Germinal center (tissue), 1 donor: ENCODE measurements at places on chromosomes 3 and 15.

GRCh38 chr15:85407421-85408269 lies 27.2 kb downstream of the AKAP13 start:
- DNase-seq, result peak; percentile 23

- no peak for DNase-seq
These were observed 3.8 kb downstream of the DCBLD2 start for GRCh38 chr3:98897701-98898100.

GRCh38 chr3:161551697-161552096 lies 55.1 kb downstream of the OTOL1 start:
- DNase-seq, result no peak

GRCh38 chr3:78519281-78519680 lies 1248.5 kb downstream of the ROBO1 start:
- DNase-seq, result no peak

GRCh38 chr15:40471808-40472150 lies 995 bp downstream of the CHST14 start:
- DNase-seq, result peak; percentile 35

GRCh38 chr3:149790268-149790667 lies 2.1 kb downstream of the ANKUB1 start:
- DNase-seq, result no peak

GRCh38 chr15:56719021-56719612 lies 14.2 kb downstream of the ZNF280D start:
- no peak for DNase-seq

- DNase-seq, result no peak
These were observed 7.9 kb downstream of the RAP2B start for GRCh38 chr3:153169793-153170383.

GRCh38 chr15:66670175-66670574 lies 31.9 kb upstream of the SMAD6 start:
- DNase-seq, result no peak
